ENCODE measurements at places on chromosomes 1 and 21.

- no peak for DNase-seq
Measured at GRCh38 chr1:202193614-202194327, at the start of gene LGR6. Gene LGR6, plus strand, starts transcription at chr1:202193799. Its CDS starts 191 bp downstream, at chr1:202193990.

DNA sequence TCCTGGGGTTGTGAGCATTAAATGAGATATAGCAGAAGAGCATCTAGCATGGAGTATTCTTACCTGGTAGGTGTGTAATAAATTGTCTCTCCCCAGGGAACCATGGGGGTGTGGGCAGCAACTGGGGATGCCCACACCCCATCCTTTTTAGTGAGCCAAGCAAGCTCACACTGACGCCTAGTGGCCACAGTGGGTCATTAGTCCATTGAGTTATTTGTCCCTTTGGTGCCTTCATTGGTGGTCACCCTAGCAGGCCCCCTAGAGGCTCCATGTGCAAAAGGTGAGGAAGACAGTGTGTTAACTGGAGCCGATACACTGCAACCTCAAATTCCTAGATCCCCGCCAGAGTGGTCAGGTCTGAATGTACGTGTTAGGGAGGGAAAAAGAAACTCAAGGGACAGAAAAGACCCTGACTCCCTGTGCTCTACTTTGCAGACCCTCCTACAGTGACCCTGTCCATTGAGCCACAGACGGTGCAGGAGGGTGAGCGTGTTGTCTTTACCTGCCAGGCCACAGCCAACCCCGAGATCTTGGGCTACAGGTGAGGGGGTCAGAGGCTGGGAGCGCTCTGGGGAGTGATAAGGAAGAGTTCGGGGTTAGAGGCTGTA, 93.3 kb upstream of the CD1D start:
- no peak for DNase-seq

GRCh38 chr1:93603106-93603505, 78.5 kb downstream of the BCAR3 start:
- no peak for DNase-seq

DNA sequence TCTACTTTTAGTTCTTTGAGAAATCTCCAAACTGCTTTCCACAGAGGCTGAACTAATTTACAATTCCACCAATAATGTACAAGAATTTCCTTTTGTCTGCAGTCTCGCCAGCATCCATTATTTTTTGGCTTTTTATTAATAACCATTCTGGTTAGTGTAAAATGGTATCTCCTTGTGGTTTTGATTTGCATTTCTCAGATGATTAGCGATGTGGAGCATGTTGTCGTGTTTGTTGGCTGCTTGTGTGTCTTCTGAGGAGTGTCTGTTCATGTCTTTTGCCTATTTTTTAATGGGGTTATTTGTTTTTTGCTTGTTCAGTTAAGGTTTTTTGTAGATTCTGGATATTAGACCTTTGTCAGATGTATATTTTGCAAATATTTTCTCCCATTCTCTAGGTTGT, 131.5 kb downstream of the MAST2 start:
- DNase-seq: no peak

DNA sequence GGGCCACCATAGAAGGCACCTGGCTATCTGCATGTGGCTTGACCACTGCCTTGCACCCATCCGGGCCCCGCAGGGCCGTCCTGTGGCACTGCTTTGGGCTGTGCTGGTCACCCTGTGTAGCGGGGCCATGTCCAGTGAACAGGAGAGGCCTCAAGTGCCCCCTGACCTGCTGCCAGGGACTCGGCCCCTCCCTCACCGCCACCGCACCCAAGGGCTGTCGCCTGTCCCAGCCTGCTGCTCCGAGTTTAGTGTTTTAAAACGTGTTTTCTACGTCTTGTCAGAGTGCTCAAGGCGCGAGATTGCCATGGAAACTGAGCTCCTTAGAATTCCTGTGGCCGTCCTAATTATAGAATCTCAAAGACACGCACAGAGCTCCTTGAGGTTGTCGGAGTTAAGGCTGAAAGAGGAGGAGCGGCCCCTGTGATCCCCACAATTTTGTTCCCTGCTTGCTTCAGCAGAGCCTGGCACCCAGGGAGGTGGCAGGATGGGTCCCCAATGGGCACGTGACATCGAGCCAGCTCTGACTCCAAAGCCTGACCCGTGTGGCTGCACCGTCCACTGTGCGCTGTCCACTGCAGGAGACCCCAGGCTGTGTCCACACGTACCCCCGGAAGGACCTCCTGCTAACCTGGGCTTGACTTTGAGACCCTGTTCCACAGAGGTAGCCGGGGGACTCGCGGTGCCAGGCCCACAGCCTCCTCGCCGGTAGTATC, 66.2 kb downstream of the FAAP20 start:
- DNase-seq: no peak

GRCh38 chr1:115596080-115596780, 45.5 kb upstream of the VANGL1 start:
- DNase-seq: no peak

DNA sequence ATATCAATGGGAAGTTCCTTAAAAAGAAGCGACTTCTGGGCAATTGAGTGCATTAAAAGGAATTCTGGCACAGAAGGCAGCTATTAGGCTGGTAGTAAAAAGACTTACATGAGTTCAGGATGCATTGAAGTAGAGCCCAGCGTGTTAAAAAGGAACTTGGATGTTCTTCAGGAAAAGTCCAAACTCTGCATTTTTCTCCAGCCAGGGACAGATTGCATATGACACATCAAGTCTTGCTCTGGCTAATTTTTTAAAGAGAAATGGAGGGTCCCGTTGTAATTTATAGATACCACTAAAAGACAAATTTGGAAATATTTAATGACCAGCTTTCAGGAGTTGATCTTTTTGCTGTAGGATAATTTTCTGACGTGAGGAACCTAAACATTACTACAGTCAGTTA, 1.2 kb downstream of the TPRG1L start:
- DNase-seq: no peak

DNA sequence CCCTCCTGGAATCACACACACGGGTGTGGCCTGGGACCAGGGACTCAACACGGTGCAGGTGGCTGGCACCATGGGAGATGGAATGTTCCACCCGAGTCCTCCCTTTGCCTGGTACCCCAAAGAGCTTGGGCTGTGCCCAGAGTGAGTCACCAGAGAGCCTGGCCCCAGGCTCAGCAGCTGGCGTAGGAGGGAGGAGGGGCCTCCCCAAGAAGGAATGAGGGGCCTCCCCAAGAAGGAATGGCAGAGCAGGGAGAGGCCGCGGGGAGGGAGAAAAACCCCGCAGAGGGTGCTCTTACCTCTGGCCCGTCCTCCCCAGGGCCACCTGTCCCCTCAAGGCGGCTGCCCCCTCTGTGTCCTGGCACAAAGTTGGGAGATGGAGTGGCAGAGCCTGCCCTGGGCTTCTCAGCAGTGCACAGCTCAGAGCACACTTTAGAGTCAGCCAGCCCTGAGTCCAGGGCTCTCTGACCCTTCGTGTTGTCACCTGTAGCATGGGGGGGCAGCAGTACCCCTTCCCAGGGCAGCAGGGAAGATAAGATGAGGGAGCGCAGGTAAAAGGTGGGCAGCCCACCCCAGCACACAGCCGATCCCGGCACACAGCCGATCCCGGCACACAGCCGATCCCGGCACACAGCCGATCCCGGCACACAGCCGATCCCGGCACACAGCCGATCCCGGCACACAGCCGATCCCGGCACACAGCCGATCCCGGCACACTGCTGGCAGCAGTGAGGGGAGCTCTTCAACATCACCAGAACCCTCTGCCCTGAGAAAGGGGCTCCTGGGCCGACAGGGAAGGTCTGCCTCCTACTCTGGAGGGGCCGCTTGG, 20.2 kb upstream of the KCNAB2 start:
- no peak for DNase-seq

- no peak for DNase-seq
Measured at GRCh38 chr1:203488539-203488938, 5.4 kb upstream of the OPTC start.

- DNase-seq: no peak
Measured at GRCh38 chr1:156063997-156064285, 3.0 kb downstream of the RAB25 start.

GRCh38 chr1:158374860-158375259, 21.2 kb downstream of the CD1E start:
- DNase-seq: no peak

GRCh38 chr21:31873696-31874599, 1.1 kb downstream of the HUNK start:
- DNase-seq: peak; percentile 64

GRCh38 chr1:173553312-173553711, 49.6 kb downstream of the SLC9C2 start:
- DNase-seq: no peak

GRCh38 chr1:116165572-116165971, 54.4 kb downstream of the MAB21L3 start:
- no peak for DNase-seq

GRCh38 chr1:41607808-41608207, 123.3 kb upstream of the EDN2 start:
- no peak for DNase-seq

GRCh38 chr1:243587823-243588560, 262.1 kb downstream of the AKT3 start:
- no peak for DNase-seq

DNA sequence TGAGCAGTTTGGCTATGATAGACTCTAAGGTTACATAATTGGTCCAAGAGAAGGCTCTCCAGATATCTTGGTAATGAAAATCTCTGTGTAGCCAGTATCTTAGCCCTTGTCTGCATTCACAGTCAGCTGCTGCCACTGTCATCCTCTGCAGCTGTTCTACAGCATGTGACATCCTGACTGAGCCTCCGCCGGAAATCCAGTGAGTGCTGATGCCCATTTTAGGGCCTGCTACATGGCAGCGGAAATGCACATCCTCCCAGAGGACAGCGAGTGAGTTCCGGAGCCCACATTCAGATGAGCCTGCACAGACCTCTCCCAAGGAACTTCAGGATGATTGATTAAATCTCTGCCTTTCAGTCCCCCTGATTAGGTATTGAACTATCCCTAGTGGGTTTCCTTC, 237.1 kb downstream of the HHIPL2 start:
- no peak for DNase-seq

DNA sequence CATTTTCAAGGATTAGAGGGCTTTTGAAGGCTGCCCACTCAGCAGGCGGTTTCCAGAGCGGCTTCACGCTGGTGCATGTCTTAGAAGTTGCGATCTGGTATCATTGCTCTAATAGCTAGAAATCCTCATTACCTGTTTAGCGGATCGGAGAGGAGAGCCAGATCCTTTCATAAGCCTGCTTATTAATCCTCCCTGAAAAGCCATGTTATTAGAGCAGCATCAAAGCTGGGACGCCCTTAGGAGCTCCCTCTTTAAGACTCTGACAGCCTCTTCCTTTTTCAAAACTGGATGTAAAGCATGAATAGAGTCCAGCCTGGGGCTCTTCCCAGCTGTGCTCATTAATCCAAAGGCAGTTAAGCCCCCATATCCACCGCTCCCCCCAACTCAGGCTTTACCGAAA, 13.9 kb upstream of the CTSE start:
- peak; percentile 26 for DNase-seq

DNA sequence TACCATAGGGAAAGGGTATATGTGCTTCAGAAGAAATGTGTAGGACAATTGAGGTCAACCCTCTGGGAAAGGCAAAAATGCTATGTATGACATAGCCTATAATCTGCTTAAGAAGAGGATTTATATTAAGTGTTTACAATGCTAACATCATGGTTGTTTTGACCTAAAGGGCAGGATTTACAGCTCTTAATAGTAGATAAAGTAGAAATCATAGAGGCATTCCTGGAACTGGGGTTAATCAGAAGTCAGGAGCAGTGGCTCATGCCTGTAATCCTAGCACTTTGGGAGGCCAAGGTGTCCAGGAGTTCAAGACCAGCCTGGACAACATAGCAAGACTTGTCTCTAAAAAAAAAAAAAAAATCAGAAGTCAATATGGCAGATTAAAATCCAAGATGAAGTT, 8.7 kb upstream of the RPL11 start:
- no peak for DNase-seq

DNA sequence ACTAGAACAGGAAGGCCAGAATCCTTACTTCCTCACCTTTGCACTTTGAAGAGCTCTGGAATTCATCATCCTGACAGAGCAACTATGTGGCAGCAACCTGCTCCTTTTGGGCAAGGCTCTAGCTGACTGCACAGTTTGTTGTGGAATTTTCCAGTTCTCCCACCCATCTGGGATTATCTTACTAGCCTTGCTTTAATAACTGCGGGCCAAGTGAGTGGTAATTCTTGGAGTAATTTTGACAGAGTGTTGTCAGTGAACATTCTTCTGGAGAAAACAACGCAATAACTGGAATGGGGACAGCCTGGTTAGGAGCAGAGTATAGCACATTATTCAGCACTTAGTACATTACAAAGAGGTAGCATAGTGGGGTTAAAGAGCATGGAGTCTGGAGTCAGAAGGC, 75.3 kb downstream of the NTMT2 start:
- DNase-seq: no peak

GRCh38 chr1:187692799-187693198, 864.0 kb downstream of the PLA2G4A start:
- DNase-seq: no peak

- no peak for DNase-seq
Measured at GRCh38 chr1:212722270-212722957, 22.8 kb upstream of the BATF3 start.

- no peak for DNase-seq
Measured at GRCh38 chr1:41468122-41468762, 16.2 kb downstream of the EDN2 start.

GRCh38 chr1:68103884-68104554, 53.6 kb upstream of the DIRAS3 start:
- peak; percentile 16 for DNase-seq
